ENCODE measurements at places on chromosomes 7 and 10. TPM values are rescaled to one million over a fixed set of nuclear protein-coding genes. Genes with fewer than 3 reads are reported as not detected.

The VIPR2 gene
- polyA plus RNA-seq, result 1.2 TPM

The EVX1 gene
- not detected for polyA plus RNA-seq

The DNAJC12 gene
- 0.52 TPM for polyA plus RNA-seq

The MYOZ1 gene
- 0.34 TPM for polyA plus RNA-seq

The GPRIN2 gene
- 0.46 TPM for polyA plus RNA-seq

The SLC39A12 gene
- polyA plus RNA-seq, result not detected

The ST8SIA6 gene
- polyA plus RNA-seq, result 0.33 TPM

The MACROH2A2 gene
- polyA plus RNA-seq, result 4.5 TPM

The SPAM1 gene
- polyA plus RNA-seq, result not detected

The SLC26A4 gene
- polyA plus RNA-seq, result 0.31 TPM

The SAP25 gene
- polyA plus RNA-seq, result 4.3 TPM

The SLIT1 gene
- 0.34 TPM for polyA plus RNA-seq

The THAP5 gene
- polyA plus RNA-seq, result 5.6 TPM

The CALML3 gene
- 0.22 TPM for polyA plus RNA-seq

The CHRM2 gene
- 0.07 TPM for polyA plus RNA-seq

The CYP3A5 gene
- polyA plus RNA-seq, result not detected

The FXYD4 gene
- not detected for polyA plus RNA-seq

The ADAMTS14 gene
- polyA plus RNA-seq, result under 0.01 TPM

The HABP2 gene
- polyA plus RNA-seq, result 0.09 TPM

The PIK3AP1 gene
- polyA plus RNA-seq, result 9.7 TPM

The TMEM243 gene
- 36.7 TPM for polyA plus RNA-seq

The GTPBP10 gene
- 7.0 TPM for polyA plus RNA-seq

The PBLD gene
- 8.3 TPM for polyA plus RNA-seq

The USP6NL gene
- polyA plus RNA-seq, result 3.2 TPM

The SCART1 gene
- polyA plus RNA-seq, result 0.91 TPM

The ZNF117 gene
- polyA plus RNA-seq, result 5.2 TPM

The SRGN gene
- polyA plus RNA-seq, result 32.0 TPM

The SPOCK2 gene
- 3.6 TPM for polyA plus RNA-seq

The SPDYE2B gene
- not detected for polyA plus RNA-seq

The OR9A2 gene
- not detected for polyA plus RNA-seq

The VPS26A gene
- 13.1 TPM for polyA plus RNA-seq

The NEBL gene
- 3.5 TPM for polyA plus RNA-seq

The UCN3 gene
- not detected for polyA plus RNA-seq

The SPDYE6 gene
- polyA plus RNA-seq, result 0.16 TPM

The MTERF1 gene
- polyA plus RNA-seq, result 4.2 TPM
